Upper lobe of left lung (tissue), 6 donors: ENCODE measurements at places on chromosomes 11 and 22. TPM values are rescaled to one million over a fixed set of nuclear protein-coding genes. Genes with fewer than 3 reads are reported as not detected.

OR51L1 gene
- not detected for total RNA-seq

KDM4E gene
- not detected for total RNA-seq

OR2AG2 gene
- not detected for total RNA-seq

EIF3F gene
- total RNA-seq = 310 TPM

APOBEC3H gene
- 0.91 TPM for total RNA-seq

SMTNL1 gene
- total RNA-seq = not detected

SCGB1A1 gene
- 427 TPM for total RNA-seq
